ENCODE measurements at places on chromosomes 16 and 17.

GRCh38 chr17:12927541-12928425 lies 90.0 kb downstream of the ELAC2 start:
- DNase-seq = no peak

DNA sequence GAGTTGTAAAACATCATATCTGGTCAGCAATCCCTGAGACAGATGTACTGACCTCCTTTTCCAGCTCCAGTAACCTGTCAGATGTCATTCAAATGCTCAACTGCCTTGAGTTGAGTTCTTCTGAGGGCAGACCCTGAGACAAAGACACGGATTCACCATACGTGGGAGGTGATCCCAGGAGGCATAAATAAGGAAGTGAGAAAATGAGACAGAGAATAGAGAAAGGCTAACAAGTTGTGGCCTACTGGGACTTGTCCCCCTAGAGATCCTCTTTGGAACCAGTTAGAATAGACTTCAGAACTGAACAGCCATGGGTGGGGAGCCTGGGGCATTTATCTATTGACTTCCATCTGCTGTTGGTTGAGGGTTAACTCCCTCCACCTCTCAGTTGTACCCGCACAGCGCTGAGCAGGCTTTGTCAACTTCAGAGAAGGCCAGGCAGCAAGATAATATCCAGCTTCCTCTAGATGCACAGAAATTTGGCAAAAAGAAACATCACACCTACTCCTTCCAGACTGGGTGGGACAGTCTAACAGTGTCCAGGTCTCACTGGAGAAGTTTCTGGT lies 123.0 kb upstream of the DYNLRB2 start:
- no peak for DNase-seq

GRCh38 chr17:61040666-61041065 lies 359.0 kb upstream of the TBX2 start:
- no peak for DNase-seq

DNA sequence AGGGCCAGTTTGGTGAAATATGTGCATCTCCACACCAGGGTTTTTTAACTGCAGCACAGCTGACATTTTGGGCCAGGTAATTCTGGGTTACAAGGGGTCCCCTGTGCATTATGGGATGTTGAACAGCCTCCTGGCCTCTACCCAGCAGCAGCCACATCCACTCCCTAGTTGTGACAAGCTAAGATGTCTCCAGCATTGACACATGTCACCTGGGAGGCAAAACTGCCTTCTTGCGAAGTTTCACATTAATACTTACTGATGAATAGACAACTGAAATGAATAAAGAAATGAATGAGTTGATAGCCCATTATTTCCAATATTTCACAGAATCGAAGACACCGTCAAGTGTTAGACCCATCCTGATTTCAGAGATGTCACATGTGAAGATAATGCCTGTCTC lies 383.7 kb downstream of the CPPED1 start:
- no peak for DNase-seq

- no peak for DNase-seq
Observed at GRCh38 chr16:20344611-20345010, 7.9 kb downstream of the UMOD start.

DNA sequence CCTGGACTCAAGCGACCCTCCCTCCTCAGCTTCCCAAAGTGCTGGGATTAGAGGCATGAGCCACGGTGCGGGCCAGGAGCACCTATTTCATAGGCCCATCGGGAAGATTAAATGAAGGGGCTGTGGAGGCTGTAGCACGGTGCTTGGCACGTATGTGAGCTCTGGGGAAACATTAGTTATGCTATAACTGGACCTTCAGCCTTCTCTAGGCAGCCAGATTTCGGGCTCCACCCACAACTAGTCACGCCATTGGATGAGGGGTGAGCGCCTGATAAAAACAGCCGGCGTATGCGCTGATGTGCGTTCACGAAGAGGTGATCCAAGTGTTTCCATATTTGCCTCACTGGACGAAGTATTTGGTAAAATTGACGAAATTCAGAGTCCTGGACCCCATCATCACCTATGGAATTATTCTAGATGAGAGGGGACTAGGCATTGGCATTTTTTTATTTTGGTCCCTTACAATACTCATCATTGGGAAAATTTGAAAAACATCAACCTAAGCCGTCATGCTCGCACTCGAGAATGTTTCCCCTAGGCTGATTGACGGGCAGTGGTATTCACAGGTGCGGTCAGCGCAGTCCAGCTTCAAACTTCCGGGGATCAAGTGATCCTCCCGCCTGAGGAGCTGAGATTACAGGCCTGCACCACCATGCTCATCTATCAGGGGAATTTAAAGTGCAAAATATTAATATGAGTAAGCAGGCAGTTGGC lies 1.8 kb upstream of the ANKRD11 start:
- no peak for DNase-seq

GRCh38 chr17:48755356-48755755 lies 26.8 kb upstream of the HOXB13 start:
- DNase-seq = no peak

DNA sequence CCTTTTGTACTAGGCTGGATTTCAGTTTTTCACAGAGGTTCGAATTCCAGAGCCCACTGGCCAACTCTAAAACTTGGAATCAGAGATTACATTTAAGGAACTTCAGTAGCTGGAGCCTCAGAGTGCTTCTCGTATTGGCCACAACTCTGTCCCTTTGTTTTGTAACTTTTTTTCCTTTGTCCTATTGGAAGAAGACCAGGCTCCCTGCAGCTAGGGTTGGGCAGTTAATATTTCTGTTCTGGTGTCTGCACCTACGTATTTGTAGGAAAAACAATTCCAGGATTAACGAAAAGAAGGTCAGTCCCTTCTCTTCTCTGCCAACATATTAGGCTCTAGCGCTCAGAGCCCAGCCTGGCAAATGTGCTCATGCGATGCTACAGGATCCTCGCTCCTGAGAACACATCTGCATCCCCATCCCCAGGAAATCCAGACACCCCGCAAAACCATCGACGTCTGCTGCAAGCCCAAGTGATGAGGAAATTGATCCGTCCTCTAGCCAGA lies 1.9 kb downstream of the CDH11 start:
- no peak for DNase-seq

GRCh38 chr16:83781-84615 lies 6.0 kb downstream of the MPG start:
- no peak for DNase-seq

DNA sequence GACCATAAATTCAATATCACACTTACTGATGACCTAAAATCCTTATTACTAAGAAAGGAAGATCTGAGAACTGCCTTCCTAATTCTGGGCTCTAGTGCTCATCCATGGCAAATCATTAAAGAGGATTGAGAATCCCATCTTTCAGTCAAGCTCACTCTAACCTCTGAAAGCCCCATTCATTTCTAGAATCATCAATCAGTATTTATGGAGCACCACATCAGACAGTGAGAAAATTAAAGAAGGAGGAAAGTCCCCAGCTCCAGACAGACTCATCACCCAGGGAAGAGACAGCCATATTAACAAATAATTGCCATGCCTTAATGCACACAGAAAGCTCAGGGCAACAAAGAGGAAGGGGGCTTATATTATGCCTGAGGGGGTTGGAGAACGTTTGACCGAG lies 256.1 kb upstream of the SOX9 start:
- no peak for DNase-seq

DNA sequence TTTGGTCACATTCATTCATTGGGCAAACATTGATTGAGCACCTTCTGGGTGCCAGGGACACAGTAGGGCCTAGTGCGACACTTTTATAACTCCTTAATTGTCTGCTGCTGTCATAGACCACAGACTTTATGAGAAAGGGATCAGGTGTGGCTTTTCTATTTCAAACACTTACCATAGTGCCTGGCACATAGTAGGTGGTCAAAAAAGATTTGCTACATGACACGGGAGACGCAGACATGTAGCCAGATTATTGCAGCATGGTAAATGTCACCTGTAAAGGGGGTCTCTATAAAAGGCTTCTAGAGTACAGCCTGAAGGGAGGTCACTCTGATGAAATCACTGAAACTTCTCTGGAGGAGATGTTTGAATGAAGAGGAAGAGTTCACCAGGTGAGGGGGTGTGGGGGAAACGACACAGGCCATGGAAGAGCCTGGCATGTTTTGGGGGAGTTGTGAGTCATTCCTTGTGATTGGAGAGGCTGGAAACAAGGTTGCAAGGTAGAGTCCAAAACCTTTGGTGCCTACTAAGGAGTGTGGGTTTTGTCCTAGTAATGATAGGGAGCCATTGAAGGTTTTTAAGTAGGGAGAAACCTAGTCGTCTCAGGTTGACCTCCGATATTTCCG lies 1.6 kb downstream of the RSAD1 start:
- DNase-seq = no peak

GRCh38 chr16:10511829-10512228 lies 68.6 kb downstream of the EMP2 start:
- no peak for DNase-seq

- DNase-seq = no peak
Observed at GRCh38 chr17:4622375-4622774, 19.1 kb downstream of the ALOX15 start.

- no peak for DNase-seq
Observed at GRCh38 chr16:85491798-85492294, 121.3 kb upstream of the GSE1 start.

DNA sequence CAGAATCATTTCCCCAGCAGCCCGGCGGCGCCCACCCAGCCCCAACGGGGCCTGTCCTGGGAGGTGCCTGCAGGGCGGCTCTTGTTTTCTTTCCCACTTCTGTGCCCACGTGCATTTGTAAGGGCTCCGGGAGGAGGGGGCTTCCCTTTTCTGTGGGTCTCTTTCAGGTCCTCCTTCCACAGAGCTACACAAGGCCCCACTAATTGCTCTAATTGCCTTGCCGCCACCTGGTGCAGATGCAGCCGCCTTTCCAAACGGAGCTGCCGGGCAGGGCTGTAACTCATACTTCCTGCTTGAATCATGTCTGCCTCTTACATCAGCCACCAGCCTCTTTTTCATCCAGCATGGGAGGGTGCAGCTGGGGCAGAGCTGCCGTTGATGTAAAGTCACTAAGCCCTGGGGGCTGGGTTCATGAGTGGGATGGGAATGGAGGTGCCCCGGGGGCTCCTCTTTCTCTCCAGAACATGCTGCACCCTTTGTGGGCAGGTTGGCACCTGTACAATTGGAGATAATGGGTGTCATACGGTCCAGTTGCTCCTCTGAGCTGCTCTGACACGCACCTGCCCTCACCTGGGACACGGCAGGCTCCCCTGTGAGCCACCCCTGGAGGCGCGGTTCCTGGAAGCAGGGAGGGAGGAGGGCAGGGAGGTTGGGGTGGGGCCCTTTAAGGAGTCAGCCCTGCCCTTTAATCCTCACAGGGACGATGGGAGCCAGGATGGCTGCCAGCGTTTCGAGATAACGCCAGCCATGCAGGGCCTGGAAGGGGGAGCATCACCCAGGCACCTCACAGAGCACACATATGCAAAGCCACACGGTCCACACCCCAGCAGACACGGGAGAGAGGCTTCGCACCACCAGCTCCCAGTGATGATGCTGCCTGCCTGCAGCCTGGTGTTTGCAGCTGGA lies 41.1 kb upstream of the KLHDC4 start:
- peak; percentile 79 for DNase-seq

DNA sequence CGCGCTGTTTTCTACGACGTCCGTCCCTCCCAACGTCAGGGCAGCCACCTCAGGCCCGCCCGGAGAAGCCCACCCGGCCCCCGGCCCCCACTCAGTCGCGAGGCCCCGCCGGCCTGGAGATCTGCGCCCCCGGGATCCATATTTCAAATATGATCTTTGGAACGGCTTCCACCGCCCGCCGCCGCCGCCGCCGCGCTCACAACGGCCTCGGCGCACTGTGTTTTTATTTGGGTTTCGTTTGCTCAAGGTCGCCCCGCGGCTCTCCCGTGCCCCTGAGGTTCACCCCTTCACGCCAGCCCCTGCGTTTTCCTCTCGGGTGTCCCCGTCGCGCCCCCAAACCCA lies 4.2 kb upstream of the CBX4 start:
- DNase-seq = no peak

DNA sequence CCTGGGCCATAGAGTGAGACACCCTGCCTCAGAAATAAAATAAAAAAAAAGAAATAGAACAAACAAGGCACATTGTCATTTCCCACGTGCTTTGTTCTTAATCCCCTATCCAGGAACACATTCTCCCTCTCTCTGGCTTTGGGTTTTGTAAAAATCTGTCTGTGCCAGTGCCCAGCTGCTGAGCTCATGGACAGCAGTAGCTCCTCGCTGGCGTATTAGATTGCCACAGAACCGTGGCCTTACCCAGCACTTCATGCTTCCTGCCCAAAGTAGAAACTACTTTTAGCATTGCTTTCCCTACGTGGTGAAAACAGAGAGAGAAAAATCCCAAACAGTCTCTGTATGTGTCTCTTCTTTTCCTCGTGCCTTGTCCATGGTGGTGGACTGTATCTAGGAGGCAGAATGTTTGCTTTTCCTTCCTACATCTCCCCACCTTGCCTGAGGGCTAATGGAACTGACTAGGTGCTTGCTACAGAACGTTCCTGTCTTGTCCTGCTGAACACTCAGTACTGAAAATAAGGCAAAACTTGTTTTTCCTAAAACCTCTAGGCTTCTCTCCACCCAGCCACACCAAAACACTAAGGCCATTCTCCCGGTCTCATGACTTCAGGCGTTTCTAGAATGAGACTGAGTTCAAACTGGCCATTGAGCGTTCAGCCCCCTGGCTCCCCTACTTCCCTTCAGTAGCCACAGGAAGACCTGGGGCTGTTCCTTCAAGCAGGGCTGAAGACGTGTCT lies 26.1 kb downstream of the MNT start:
- DNase-seq = no peak

DNA sequence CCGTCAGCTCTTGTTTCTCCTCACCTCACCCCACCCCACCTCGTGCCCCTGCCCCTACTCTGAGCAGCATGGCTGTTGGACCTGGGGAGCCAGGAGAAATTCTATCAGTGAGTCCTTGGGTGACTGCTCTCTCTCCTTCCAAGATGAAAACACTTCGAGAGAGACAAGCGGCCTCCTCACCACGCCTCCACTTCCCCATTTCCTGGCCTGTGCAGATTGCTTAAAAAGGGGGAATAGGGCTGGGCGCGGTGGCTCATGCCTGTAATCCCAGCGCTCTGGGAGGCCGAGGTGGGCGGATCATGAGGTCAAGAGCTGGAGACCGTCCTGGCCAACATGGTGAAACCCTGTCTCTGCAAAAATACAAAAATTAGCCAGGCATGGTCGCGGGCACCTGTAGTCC lies 9.5 kb downstream of the DLX4 start:
- no peak for DNase-seq

- no peak for DNase-seq
Observed at GRCh38 chr17:40348136-40348504, 16.4 kb downstream of the GJD3 start.

- no peak for DNase-seq
Observed at GRCh38 chr17:33854596-33854995, 400.5 kb upstream of the CCL2 start.

DNA sequence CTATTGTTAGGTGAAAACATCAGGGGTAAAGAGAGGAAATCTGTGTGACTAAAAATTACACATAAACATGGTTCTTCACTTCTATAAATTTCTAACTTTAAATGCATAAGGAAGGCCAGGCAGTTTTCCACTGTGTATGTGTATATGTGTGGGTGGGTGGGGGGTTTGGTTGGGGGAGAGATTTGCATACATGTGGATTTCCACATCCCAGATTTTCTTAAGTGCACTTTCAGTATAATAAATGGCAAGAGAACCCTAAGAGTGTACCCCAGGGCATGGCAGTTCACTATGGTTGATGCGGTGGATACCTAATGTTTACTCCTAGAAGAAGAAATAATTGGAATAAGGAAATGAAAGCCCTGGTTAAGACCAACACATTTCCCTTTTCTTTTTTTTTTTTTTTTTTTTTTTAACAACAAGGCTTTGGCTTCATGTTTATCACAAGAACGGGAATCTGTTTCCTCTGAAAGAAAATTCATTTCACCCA lies 451.8 kb upstream of the CCL2 start:
- no peak for DNase-seq
